Fibroblast of skin of abdomen (primary cell): ENCODE measurements at places on chromosomes 16 and 17.

DNA sequence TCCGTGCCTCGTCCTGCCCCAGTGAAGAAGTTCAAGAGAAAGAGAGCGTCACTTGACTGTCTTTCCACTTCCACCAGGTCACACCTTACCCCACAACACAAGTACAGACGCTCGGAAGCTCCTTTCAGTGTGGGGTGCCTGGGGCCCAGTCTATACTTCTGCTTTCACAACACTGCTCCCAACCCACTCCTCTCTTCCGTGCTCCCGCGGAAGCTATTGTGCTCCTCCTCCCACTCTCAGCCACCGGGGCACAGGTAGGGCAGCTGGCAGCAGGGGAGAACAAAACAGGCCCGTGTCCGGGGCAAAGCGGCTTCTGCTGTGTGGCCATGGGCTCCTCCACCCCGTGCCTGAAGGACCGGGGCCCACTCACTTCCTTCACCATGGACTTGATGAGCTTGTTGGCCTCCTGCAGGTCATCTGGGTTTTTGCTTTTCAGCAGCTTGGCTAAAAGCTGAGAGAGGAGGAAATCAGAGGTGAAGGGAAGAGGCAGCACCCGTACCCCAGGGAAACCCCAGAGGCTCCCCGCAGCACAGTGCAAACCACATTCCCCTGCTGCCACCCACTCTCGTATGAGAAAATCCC, 18.9 kb downstream of the GGA3 start:
- DNase-seq: no peak

- DNase-seq: no peak
These were observed 487.3 kb upstream of the KIF2B start for GRCh38 chr17:53335443-53335842.

- peak; percentile 79 for DNase-seq
These were observed 2.6 kb downstream of the ENO3 start for GRCh38 chr17:4953451-4953961.

GRCh38 chr17:11492511-11492910, 105.8 kb upstream of the DNAH9 start:
- no peak for DNase-seq

- no peak for DNase-seq
These were observed 7.7 kb downstream of the ZBTB4 start for GRCh38 chr17:7471729-7472128.
